ENCODE measurements at places on chromosomes 6 and 20.

DNA sequence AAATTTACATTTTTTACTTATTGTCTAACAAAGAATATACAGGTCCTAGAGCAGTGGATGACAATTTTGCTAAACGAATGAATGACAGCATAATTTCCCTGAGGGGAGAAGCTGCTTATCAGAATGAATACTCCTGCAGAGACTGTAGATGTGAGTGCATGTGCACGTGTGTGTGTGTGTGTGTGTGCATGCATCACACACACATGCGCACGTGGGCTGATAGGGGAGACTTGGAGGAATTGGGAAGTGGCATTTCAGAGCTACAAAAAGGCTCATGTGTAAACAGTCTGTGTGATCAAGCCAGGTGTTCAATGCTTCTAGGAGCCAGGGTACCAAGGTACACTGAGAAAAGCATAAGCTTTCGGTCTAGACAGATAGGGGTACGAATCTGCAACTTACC lies 93.5 kb upstream of the SASH1 start:
- DNase-seq: no peak

GRCh38 chr6:90870561-90870960 lies 283.7 kb upstream of the MAP3K7 start:
- no peak for DNase-seq

DNA sequence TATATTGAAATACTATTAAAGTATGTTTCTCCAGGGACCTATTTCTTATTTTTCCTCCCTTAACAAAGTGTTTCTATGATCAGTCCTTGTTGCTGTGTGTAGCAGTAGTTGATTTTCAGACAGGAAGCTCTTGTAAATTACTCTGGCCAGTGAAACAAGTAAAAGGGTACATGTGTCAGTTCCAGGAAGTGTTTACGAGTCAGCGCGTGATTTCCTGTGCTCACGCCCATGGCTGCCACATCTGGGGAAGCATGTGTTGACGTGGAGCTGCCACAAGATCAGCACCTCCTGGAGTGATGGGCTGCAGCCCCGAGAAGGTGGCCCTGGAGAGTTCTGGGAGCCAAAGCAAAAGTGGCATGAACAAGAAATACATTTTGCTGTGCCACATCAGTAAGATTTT lies 38.6 kb upstream of the GGTLC1 start:
- no peak for DNase-seq

- no peak for DNase-seq
Observed at GRCh38 chr6:56938649-56939191, 16.2 kb upstream of the BEND6 start.

DNA sequence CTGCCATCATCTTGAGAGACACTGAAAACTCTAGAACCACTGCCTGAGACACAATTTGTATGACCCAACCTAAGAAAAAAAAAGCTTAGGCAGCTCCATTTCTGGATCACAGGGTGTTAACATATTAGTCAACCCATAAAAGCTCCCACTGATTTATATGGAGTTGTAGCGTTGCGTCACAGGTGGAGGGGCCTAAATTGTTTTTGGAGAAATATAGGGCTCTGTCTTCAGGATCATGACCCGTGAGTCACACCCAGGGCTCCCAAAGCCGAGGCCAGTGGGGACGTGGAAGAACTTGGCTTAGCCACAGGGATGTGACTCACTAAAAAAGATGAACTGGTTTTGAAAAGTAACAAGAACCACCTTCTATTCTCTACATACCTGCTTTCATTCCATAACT lies 116.5 kb upstream of the BMP2 start:
- no peak for DNase-seq

DNA sequence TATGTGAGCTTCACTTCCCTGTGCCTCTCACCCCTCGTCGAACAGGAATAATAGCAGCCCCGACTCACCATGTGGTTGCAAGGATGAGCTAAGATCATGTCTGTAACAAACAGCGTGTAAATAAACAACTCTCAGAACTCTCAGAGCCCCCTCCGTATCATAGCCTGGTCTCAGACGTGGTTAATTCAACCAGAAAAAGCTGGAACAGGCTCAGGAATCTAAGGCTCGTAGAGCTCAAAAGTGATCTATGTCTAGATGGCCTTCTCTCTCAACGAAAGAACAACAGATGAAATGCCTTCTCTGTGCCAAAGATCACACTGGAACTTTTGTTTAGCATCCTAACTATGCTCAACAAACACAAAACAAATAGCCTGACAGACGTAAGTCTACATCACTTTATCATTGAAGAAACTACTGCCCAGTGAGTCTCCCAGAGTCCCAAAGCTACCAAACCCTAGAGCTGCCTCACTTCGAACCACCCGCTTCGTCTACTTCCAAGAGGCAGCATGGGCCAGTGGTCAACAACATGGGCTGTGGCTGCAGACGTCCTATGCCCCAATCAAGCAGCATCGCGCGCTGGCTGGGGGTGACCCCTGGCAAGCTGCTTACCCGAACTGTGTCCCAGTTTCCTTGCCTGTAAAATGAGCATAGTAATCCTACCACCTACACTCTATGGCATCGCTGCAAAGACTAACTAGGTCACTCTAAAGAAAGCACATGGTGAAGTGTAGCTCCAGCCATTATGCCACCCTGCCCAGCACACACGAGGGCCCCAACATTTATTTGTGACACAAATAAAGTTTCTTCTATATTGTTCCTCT lies 35.1 kb downstream of the NFATC2 start:
- DNase-seq: no peak

DNA sequence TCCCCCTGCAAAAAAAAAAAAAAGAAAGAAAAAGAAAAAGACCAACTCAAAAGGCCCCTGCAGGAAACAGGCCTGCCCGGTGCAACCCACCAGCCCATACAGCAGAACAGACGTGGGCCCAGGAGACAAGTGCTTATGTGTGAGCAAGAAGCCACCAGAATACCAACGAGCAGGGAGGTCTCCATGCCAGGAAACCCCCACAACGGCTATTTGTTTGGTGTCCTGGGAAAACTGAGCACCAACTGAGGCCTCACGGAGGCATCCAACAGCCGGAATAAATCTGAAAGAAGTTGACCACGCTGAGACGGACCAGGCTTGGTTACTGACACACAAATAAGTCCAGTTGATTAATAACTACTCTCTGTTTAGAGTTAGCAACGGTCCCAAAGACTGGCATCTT lies 29.7 kb downstream of the PTPRT start:
- no peak for DNase-seq

DNA sequence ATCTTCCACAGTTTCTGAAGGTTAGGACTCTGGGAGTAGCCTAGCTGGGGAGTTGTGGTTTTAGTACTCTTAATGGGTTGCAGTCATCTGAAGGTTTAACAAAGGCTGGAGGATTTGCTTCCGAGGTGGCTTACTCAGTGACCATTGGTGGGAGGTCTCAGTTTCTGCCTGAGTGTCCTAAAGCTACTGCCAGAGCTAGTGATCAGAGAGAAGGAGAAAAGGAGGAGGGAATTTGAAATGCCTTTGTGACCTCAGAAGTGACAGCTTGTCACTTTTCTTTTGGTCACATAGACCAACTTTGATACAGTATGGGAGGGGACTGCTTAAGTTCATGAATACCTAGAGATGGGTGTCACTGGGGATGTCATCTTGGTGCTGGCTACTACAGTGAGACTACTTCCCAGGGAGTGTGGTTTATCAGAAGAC lies 41.3 kb downstream of the NCOA3 start:
- DNase-seq: no peak

- peak; percentile 63 for DNase-seq
Observed at GRCh38 chr20:37406010-37406998, 60.4 kb downstream of the SRC start.

DNA sequence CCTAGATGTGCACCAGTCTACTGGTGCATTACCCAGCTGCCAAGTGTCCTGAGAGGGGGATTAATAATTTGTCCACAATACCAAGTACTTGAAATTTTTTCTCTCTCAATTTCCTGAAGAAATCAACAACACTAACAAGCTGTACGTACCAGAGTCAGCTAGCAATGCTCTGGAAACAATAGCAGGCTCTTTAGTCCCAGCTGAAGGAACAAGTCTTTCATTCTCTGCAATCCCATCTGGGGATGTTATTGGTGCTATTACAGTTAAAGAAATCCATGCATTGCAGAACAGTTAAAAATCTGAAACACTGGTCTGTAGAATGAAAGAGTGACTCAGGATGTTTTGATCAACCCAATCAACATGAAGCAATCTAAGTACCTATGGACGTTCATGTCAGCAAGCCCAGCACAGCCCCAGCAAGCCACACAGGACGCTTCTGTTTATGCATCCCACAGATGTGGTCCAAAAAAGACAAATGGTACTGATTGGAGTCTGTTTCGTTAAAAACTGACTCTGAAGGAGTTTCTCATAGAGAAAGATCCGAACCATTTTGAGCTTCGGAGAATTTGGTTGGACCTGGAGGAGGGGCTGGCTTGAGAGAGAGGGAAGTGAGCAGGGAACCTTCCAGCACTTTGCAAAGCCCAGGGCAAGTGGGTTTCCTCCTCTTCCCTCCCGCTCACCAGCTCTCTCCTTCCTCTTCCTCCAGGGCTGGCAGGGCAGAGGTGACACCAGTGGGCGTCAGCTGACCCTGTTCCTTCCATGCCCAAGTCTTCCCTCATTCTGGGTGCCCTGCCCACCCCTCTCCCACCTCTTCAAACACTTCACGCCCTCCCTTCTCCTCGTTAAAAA lies 11.9 kb downstream of the PRR18 start:
- no peak for DNase-seq

DNA sequence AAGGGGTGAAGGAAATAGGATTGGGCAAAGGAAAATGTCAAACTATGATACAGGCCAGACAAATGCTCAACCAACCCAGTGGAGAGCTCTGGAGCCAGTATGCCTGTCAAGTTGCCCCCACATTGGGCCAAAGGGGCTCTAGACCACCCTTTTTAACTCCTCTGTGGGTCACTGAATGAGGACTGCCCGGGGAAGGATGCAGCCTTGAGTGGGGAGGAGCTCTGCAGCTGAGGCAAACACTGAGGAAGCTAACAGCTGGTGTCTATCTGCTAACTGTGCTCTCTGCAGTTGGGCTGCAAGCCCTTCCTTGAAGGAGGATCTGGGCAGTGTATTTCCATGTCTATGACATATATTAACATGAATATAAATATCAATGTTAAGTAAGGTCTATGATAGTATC lies 98.4 kb upstream of the PRSS16 start:
- DNase-seq: no peak

Measured in NCI-H510A (cell line).